ENCODE measurements at places on chromosomes 1 and 21.

DNA sequence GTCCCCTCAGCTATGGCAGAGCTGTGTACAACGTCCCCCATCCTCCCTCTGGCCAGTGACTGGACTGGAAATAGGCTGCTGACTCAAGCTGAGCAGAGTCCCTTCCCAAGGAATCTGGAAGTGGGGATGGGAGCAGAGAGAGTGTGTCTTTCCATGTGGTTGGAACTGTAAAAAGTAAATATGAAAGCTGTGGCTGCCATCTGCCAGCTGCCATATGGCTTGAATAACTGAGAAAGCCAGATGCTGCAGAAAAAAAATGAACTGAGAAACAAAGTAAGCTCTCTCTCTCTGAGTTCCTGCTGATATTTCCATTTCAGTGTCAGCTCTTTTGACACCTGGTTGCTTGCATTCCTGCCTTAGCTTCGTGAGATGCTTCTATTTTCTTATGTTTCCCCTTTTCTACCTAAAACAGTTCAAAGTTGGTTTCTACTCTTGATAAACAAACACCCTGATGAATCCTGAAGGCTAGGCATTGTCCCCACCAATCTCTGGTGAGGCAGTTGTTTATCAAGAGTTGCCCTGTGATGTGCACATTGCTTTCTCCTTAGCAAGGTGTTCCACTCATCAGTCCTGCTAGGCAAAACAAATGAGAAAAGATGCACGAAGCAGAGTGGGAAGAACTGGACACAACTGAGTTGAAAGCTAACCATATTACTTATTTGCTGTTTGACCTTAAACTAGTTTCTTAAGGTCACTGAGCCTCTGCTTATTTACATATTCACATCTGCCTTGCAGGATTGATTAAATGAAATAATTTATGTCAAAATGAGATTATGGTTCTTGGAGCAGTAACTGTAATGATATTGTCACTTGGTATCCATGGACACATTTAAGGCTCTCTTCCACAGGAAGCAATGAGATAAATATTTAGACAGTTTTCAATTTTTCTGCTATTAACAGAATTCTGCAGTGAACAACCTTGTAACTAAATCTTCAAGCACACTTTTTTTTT lies 16.6 kb upstream of the DR1 start:
- DNase-seq: no peak

DNA sequence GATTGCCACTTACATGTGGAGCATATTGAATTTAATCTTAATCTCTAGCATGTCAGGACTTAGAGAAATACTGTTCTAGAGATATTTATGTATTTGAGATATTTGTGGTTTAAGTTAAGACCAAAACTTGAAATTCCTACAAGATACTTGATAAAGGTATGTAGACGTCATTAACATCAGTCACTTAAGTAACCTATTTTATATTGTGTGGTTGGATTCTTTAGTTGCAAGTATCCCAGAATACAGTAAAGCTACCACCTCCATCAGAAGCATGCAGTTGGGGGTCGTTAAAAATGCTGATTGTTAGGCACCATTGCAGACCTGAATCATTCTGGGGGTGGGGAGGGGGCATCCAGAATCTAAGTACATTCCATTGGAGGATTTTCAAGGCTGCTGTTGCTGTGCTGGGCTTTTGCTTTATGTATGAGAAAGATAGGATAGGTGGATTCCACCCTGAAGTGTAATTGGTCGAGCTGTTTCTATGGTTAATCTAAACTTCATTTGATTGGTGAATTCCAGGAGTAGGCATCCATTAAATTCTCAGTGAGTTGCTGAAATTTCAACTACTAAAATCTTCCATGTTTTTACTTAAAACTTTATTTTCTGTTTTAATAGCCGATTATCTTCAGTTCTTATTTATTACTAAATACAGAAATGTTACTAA lies 4.0 kb downstream of the H3-3A start:
- no peak for DNase-seq

DNA sequence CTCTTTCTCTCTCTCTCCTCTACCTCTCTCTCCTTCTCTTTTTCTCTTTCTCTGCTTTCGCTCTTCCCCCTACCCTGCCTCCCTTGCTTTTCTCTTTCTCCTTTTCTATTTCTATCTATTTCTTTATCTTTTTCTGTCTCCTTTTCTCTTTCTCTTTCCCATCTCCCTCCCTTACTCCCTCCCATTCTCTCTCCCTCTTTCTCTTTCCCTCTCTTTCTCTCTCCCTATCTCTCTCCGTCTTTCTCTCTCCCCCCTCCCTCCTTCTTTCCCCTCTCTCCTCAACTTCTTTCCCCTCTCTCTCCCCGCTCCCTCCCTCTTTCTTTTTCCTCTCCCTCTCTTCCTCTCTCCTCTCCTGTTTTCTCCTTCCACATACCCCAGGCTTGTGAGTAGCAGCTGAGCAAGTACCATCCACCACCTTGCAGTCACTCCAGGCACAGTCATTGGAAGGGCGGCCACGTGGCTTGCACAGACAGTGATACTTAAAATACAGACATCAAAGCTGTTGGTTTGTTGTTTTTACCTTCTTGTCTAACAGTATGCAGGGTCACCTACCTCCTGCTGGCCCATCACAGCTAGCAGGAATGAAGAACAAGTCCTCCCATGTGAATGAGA lies 209.1 kb upstream of the COA6 start:
- DNase-seq: no peak

DNA sequence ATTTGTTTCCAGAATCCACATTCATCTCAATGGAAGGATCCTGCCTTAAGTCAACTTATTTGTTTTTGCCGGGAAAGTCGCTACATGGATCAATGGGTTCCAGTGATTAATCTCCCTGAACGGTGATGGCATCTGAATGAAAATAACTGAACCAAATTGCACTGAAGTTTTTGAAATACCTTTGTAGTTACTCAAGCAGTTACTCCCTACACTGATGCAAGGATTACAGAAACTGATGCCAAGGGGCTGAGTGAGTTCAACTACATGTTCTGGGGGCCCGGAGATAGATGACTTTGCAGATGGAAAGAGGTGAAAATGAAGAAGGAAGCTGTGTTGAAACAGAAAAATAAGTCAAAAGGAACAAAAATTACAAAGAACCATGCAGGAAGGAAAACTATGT lies 2.6 kb downstream of the GADD45A start:
- no peak for DNase-seq

DNA sequence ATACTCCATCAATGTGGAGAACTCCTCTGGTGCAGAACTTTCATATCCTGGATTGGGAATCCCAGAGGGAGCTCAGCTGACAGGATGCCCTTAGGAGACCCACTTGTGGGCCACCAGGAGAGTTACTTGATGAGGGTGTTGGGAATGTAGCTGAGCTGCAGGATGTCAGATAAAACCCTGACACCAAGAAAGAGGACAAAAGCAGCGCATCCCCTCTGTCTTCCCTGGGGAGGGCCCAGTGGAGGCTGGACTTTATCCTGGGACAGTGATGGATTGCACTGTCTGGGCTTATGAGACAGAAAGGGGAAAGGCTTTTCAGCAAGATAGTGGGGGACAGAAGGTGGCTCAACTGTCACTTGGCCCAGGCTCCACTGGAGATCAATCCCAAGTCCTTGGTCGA lies 88.1 kb upstream of the BCAR3 start:
- DNase-seq: no peak

- DNase-seq: peak; percentile 77
These were observed 1.7 kb upstream of the SORT1 start for GRCh38 chr1:109399326-109399957.

GRCh38 chr21:37688952-37689659 lies 227.2 kb downstream of the KCNJ6 start:
- DNase-seq: no peak

GRCh38 chr1:59733443-59734141 lies 81.2 kb upstream of the HOOK1 start:
- no peak for DNase-seq

- no peak for DNase-seq
These were observed 37.0 kb upstream of the KCNA10 start for GRCh38 chr1:110555807-110556470.

DNA sequence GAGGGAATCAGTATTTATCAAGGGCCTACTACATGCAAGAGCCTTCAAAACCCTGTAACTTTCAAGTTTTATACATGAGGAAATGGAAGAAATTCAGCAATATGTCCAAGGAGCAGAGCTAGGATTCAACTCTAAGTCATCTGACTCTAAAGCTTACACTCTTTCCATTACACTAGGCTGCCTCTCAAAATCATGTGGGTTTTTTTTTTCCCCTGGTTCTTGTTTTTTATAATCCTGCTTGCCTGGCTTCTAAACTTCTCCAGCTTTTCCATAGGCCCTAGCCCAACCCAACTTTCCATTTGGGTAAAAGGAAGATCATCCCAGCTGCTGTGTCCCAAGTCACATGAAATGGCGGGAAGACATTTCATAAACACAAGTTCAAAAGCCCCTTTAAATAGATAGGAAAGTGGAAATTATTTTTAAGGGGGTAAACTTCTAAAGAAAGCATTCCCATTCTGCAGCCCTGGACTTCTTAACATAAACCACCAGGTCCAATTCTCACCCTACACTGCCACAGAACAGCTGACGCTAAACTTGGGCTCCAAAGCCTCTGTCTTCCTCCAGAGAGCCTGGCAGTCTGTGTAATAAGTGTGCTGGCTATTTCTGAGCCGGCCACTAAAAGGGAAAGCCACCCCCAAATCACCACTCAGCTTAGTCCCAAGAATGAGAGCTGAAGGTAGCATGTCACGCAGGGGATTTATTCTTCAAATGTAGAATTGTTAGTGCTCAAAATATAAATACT lies 46.9 kb downstream of the ITPKB start:
- no peak for DNase-seq

- no peak for DNase-seq
These were observed 266.1 kb downstream of the DNM3 start for GRCh38 chr1:172107316-172107975.

Measured in Jurkat, Clone E6-1 (cell line).